ENCODE measurements at places on chromosomes 1 and 21. TPM values are rescaled to one million over a fixed set of nuclear protein-coding genes. Genes with fewer than 3 reads are reported as not detected.

The VANGL2 gene
- 0.28 TPM for total RNA-seq

The PERM1 gene
- total RNA-seq, result not detected

The OLIG1 gene
- total RNA-seq, result not detected

The OR10Z1 gene
- not detected for total RNA-seq

The TTLL10 gene
- total RNA-seq, result not detected

GRCh38 chr1:11731691-11732283 is 4.1 kb upstream of the AGTRAP start:
- peak; percentile 70 for DNase-seq

GRCh38 chr1:70485624-70486023 is 74.6 kb downstream of the CTH start:
- DNase-seq, result no peak

GRCh38 chr1:161130266-161130665 is 2.2 kb downstream of the DEDD start:
- DNase-seq, result no peak

GRCh38 chr21:26539566-26539965 is 33.5 kb downstream of the CYYR1 start:
- no peak for DNase-seq

GRCh38 chr1:230807561-230808280 is 60.5 kb downstream of the CAPN9 start:
- no peak for DNase-seq

- no peak for DNase-seq
Measured at GRCh38 chr1:96833376-96833775, 111.8 kb downstream of the PTBP2 start.

- no peak for DNase-seq
Measured at GRCh38 chr21:36047139-36047538, 13.2 kb downstream of the SETD4 start.

DNA sequence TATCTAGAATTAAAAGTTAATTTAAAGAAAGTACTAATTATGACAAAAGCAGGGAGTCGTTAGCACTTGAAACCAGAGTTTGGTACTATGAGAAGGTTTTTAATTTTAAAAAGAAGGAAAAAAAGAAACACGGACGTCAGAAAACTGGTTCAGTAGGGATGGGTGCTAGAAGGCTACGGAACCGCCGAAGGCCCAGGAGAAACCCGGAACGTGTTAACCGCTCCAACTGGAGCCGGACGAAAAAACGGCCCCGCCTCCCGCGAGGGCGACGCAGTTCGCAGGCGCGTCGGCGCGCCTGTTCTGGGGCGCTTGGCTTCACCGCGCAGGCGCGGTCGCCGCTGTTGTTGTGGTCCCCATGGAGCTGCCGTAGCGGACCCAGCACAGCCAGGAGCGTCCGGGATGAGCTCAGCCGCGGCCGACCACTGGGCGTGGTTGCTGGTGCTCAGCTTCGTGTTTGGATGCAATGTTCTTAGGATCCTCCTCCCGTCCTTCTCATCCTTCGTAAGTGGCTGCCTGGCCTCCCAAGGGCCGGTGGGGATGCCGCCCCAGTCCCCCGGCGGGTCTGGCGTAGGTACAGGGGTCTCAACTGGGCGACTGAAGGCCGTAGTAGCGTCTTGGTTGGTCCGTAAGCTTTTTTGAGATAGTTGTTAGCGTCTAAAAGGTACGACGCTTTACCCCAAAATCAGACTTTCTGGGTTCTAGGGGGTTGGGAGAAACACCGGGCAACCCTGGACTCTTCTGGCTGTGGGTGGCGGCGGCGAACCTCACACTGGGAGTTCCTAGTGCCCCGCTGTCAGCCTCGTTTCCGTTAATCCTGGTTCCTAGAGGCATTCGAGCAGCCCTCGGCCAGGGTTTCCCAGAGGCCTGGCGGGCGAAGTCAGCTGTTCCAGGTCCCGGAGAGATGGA is 31.4 kb upstream of the HMGN1 start:
- DNase-seq, result peak; percentile 96

GRCh38 chr1:212452323-212453155 is 19.8 kb downstream of the NENF start:
- DNase-seq, result peak; percentile 84

DNA sequence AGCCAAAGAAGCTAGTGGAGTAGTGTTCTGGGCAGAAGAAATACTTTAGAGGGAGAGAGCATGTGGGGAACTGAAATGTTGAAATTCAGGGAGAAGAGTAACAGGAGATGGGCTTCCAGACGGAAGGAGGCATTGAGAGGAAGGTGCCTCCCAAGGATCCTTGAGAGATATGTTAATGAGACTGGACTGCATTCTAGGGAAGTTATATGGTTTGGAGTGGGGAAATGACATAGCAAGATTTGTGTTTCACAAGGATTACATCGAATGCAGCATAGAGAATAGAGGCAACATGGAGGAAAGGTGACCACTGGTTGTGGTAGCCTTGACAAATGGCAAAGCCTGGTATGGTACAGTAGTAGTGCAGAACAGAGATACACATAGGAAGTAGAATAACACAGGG is 160.5 kb upstream of the HMCN1 start:
- DNase-seq, result no peak

- no peak for DNase-seq
Measured at GRCh38 chr1:112320058-112320457, 76.0 kb upstream of the CTTNBP2NL start.

GRCh38 chr1:83083589-83084224 is 915.2 kb downstream of the TTLL7 start:
- no peak for DNase-seq
